HL-60 (cell line): ENCODE measurements at places on chromosomes 11 and 22.

DNA sequence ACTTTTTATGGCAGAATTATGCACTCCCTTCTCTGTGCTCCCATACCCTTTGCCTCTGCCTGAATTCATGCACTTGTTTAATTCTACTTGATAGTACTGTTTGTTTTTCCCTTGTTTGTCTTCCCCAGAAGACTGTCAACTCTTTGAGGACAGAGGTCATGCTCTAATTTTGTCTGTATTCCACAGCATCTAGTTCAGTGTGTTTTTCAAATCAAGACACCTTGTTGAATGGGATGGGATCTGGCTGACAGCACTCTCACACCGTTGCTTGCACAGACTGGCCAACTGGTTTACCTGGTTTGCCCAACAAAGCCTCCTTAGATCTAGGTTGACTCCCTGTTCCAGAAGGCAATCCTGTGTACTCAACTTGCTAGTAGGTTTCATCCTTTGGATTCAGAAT lies 121.2 kb upstream of the TIMP3 start:
- no peak for DNase-seq

DNA sequence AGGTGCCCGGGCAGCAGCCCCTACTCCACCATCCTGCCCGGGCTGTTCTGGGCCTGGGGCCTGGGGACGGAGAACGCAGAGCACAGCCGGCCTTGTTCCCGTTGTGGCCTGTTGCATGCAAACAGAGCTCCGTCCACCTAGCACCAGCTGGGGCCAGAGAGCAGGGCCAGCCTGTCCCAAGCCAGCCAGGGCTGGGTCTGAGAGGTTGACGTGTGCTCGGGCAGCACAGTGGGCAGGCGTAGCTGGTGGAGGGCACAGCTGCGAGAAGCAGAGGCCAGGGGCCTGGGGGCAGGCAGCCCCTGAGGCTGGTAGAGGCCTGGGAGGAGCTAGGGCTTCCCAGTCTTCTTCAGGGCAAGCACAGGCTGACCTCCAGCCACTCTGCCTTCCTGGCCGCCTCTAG lies 1192.6 kb downstream of the BRD1 start:
- DNase-seq, result no peak

DNA sequence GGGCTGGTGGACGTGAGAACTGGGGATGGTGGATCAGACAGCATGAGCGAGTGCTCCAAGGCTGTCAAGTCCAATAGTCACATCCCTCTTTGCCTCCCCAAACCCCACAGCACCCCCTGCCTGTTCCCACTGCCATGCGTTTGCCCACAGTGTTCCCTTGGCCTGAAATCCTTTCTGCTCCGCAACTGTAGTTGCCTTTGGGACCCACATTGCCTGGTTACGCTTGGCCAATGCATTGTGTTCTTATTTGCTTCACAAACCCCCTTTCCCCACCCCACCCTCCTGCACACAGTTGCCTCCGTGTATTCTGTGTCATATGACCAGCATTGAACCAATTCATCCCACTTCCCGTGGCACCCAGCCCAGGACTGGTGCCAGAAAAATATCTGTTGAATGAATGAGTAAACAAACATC lies 2.1 kb upstream of the KIAA0930 start:
- DNase-seq, result peak; percentile 52

- no peak for DNase-seq
These were observed 43.0 kb upstream of the TOP3B start for GRCh38 chr22:22025320-22026156.
